Pulmonary artery endothelial cell (primary cell): ENCODE measurements at places on chromosomes 7 and 10. TPM values are rescaled to one million over a fixed set of nuclear protein-coding genes. Genes with fewer than 3 reads are reported as not detected.

The CTAGE4 gene
- 0.07 and 0.18 TPM in 2 replicates for total RNA-seq

The TCAF1 gene
- total RNA-seq, result 40.0 and 55.4 TPM in 2 replicates

The DYDC2 gene
- not detected in 2 replicates for total RNA-seq

The CNPY1 gene
- total RNA-seq, result not detected in 2 replicates

The ASZ1 gene
- total RNA-seq, result not detected in 2 replicates

- DNase-seq, result no peak
Observed at GRCh38 chr7:39184391-39184790, 206.7 kb downstream of the POU6F2 start.

GRCh38 chr7:127620406-127621233 lies 2.7 kb upstream of the PAX4 start:
- DNase-seq, result no peak

GRCh38 chr7:134925766-134926165 lies 60.5 kb upstream of the AGBL3 start:
- DNase-seq, result no peak

GRCh38 chr10:49612513-49613164 lies 1.2 kb upstream of the CHAT start:
- DNase-seq, result no peak

GRCh38 chr7:101390901-101391301 lies 28.2 kb downstream of the COL26A1 start:
- DNase-seq, result no peak

DNA sequence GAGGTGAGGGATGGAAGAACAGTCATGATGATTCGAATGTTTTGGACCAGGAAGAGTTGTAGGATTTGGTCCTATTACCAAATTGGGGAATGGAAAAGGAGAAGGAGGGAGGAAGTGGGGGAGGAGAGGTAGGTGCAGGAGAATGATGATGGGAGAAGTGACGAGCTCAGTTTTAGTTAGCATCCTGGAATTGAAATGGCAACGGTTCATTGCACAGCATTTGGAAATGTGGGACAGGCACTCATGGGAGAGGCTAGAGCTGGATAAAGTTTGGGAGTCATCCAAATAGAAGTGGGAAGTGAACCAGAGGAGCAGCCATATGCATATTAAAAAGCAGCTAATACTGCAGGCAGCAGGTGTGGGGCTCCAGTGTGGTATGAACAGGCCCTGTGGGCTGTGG lies 253.6 kb downstream of the SORCS3 start:
- DNase-seq, result no peak

DNA sequence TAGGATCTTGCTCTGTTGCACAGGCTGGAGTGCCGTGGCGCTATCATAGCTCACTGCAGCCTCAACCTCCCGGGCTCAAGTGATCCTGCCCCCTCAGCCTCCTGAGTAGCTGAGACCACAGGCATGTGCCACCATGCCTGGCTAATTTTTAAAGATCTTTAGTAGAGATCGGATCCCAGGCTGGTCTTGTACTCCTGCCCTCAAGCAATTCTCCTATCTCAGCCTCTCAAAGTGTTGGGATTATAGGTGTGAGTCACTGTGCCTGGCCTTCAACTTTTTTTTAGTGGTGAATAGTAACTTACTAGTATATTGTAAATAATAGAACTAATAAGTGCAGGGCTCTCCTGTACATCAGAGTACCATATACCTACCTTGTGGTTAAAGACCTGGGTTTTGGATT lies 52.1 kb upstream of the LMTK2 start:
- no peak for DNase-seq

- no peak for DNase-seq
Observed at GRCh38 chr10:112115781-112116385, 67.7 kb downstream of the GPAM start.

GRCh38 chr10:3931901-3932300 lies 146.9 kb upstream of the KLF6 start:
- DNase-seq, result no peak

DNA sequence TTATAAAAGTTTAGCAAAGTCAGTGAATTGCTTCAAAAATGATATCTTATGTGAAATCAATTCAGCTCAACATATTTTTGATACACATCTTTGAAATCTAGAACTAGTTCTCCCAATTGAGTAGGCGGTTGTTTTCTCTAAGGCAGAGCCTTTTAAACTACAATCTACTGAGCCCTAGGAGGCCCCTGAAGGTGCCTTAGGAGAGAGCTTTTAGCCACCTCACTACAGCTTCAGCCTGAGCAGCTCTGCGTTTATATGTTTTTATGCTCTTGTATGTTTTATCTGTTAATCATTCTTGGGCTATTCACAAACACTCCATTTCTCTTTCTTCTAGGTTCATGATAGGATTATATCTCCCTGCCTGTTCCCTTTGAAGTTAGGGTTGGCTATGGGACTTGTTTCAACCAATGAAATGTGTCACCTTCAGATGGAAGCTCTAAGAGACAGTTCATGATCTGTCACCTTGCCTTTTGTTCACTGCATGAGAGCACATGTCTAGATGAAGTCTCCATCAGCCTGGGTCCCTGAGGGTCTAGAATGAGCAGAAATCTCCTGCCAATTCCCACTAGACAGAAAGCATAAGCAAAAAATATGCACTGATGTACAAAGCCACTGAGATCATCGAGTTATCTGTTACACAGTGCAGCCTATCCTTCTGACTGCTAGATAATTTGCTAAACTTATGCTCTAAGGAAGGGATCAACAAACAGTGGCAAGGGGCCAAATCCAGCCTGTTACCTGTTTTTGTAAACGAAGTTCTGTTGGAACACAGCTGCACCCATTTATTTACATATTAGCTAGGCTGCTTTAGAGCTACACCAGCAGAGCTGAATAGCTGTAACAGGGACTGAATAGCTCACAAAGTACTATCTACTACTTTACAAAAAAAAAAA lies 128.5 kb upstream of the CDK1 start:
- DNase-seq, result no peak

DNA sequence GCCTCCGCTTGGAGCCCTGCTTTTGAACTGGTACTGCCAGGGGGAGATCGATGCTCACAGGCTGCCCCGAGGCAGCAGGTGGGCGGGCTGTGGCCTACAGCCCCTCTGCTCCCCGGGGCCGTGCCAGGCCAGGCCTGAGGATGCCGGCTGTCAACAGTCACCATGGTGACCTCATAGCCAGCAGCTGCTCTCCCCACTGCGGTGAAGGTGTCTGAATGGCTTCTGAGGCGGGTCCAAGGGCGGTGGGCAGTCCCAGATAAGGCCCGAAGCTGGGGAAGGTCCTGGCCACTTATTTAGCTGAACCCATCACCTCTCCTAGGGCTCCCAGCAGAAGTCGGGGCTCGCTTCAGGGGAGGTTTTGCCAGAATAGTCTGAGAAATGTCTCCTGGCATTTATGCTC lies 179.3 kb downstream of the ARHGAP12 start:
- DNase-seq, result no peak

DNA sequence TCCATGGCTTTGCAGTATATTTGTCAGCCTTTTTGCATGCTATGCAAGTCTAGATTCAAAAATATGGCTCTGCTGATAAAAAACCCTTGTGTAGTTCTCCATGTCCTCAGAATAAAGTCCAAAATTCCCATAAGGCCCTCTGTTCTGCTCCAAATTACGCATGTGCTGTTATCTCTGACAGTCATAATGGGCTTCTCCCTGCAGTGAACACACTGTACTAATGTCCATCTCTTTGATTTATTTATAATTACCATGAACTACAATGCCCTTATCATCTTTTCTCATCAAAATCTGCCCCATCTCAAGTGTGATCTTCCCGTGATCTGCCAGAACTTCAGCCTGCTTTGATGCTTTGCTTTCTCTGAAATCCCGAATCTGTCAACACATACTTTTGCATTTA lies 87.7 kb downstream of the TSPAN12 start:
- no peak for DNase-seq
